Posterior cingulate gyrus (tissue), 11 donors: ENCODE measurements at places on chromosomes 4 and X.

DNA sequence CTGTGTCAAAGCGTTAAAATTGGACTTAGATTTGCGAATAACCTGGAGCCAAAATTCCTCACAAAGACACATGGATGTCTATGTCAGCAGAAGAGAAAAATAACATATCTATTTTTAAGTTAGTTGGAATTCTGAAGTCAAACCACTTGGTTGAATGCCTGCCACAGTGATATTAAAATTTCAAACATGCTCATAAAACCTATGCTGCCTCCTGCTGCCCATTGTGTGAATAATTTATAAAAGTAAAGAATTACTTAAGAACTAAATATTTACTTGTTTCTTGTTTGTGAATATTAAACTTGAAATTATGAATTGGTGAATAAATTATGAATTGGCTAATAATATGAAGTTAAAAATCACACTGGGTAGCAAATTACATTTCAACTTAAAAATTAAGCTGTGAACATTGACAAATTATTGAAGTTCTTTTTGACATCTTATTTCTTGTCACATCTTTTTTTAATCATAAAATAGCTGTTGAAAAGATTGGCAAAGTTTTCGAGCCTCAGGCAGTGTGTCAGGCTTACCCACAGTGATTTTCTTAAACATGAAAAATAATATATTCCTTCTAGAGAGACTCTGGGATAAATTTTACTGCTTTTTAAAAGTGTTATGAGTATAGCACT, 35.4 kb downstream of the FABP2 start:
- no peak for DNase-seq

GRCh38 chr4:98845960-98846359, 83.0 kb downstream of the EIF4E start:
- no peak for DNase-seq

DNA sequence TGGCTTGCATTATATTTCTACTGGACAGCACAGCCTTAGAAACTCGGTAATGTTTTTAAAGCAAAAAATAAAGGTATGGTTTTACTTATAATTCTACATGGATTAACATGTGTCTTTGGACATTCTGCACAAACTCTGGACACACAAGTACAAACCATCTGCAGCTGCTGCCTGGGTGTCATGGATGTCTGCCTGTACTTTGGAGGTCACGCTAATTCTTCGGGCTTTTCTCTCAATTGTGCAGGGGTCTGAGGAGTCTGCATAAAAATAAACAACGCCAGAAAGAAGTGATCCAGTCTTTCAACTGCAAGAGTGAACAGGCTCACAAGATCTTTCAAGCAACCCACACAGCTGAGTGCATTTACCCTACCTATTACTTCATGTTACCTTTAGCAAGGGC, 55.2 kb downstream of the TAB3 start:
- DNase-seq = no peak

DNA sequence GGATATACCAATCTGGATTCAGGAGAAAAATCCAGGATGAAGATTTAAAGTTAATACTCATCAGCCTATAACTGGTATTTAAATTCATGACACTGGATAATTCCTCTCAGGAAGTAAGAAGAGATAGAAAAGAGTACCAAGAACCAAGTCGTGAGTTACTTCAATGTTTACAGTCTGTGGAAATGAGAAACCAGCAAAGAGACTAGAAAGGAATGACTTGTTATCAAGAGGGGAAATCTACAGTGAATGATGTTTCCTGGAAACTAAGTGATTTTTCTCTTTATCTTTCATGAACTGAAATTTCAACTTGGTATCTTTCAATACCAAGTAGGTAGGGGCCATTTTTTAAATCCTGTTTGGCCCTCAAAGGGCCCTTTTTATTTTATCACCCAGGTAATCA, 217.9 kb upstream of the AFF2 start:
- no peak for DNase-seq

- no peak for DNase-seq
These were observed 43.8 kb downstream of the PDS5A start for GRCh38 chr4:39933671-39934590.

DNA sequence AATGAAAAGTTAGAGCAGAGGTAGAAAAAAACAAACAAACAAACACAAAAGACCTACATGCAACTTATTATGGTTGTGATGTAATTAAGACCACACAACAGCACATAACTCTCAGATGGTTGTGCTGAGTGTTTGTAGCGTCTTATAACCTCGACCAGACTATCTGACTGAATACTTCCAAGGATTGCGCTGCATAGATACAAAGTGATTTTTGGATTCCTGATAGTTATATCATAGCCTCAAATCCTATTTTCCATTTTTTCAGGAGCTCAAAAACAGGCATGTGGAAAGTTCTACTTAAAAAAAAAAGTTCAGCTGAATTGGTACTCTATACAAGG, 236.1 kb downstream of the SPRY1 start:
- no peak for DNase-seq

DNA sequence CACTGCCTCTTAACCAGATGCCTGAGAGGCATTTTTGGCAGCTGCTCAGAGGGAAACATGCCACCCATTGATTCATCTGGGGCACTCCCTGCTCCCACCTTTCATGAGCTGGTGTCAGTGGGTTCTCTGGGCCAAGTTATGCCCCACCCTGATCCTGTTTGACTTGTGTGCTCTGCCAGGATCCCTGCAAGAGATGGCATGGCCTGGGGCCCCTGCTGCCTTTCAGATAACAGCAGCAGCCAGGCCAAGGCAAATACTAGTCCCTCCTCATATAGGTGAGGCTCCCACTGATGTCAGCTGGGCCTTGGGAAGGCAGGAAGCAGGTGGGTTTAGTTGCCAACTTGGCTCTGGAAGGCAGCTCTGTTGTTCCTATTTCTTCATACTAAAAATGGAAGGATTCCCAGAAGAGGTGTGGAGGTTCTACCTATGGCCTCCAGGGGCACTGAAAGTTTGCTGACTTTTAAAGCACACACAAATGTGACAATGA, 192.9 kb upstream of the RBPJ start:
- no peak for DNase-seq

GRCh38 chr4:150117094-150117493, 38.8 kb downstream of the DCLK2 start:
- DNase-seq = peak; percentile 80

DNA sequence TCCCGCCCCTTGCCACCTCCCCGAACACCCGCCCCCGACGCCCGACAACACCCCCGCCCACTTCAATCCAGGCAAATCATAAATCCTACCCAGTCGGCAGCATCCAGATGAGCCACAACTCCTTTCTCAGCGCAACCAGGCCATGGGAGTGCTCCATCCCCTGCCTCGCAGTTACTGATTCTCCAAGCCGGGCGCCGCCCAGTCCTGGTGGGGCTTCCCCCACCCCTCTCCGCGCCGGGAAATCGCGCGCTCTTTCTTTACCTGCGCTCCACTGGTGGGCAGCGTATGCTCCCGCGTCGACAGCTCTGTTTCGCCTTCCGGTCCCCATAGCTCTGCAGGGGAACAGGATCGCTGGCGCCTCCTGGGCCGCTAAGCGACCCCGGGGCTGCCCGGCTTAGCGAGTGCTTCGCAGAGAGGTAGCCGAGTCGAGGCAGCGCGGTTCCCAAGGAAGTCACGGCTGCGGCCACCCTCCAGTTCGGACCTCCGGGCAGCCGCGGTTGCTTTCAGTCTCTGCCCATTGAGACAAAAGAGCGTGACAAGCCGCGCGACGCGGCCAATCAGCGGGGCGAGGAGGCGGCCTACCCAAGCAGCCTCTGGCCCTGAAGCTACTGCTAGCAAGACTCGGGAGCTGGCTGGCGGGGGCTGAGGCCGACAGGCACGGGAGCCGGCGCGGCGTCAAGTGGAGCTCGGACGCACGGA, 43.7 kb upstream of the TMSB15B start:
- DNase-seq = peak; percentile 37

DNA sequence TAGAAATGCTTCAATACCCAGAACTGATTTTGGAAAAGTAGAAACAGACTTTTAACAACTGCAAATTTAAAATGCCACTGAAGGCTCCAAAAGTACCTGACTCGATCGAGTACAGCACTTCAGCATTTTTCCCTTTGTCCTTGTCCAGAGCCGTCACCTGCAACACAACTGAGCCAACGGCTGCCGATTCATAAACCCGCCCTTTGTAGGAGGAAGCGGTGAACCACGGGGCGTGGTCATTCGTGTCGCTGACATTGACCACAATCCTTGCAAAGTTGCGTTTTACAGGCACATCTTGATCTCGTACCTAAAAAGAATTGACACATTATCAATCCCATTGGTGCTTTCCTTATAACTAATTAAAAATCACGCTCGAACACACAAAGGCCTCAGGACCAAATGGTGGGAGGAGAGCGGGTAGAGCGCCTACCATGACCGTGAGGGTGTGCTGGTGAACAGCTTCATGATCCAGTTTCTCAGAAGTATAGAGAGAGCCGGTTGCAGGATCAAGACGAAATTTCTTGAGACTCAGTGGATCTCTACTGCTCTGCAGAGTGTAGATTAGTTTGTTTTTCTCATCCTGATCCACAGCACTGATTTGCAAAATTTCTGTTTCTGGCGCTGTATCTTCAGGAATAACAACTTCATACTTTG, 72.8 kb upstream of the MTNR1A start:
- DNase-seq = no peak

- DNase-seq = no peak
These were observed 686.0 kb downstream of the PDHA2 start for GRCh38 chr4:96525898-96526297.

- no peak for DNase-seq
These were observed 35.8 kb upstream of the DYNLT3 start for GRCh38 chrX:37883196-37883595.

GRCh38 chrX:38634665-38635064, 73.3 kb downstream of the TSPAN7 start:
- DNase-seq = no peak

DNA sequence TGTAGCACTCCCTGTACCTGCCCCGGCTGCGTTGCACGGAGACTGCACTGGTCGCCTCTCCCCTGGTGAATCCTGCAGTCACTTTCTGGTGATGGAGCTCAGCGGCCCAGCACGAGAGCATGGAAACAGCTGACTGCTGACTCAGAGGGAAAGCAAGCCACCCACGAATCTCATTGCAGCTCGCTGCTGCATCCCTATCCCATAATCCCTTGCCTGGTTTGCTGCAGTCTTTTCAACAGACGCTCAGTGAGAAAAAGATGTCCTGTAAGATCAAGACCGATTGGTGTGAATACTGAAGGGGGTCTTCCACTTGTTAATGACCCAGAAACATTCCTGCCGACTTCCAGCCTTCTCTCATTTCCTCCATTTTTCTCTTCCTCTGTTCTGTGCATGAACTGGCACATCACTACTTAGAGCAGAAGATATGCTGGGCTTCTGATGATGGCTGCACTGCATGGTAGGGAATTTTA, 52.9 kb downstream of the TRIM2 start:
- peak; percentile 64 for DNase-seq

DNA sequence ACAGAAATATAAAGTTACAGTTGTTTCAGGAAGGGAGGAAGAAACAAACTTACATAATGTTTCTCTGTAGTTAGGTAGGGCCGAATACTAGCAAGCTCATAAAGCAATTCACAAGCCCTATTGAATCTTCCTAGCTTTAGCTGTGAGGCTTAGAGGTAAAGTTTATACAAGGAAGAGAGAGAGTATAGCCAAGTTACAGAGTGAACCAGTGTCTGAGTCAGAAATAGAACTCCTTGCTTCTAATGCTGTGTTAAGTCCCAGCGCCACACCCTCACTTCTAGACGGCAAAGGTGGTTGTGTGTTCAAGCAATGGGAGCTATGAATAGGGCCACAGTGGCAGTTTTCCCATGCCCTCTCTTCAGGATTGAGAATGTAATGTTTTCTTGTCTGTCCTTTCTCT, 6.1 kb downstream of the LPAR4 start:
- DNase-seq = no peak

GRCh38 chrX:22958250-22958649, 41.5 kb upstream of the DDX53 start:
- DNase-seq = no peak

GRCh38 chr4:127449449-127449848, 183.3 kb upstream of the INTU start:
- DNase-seq = no peak

DNA sequence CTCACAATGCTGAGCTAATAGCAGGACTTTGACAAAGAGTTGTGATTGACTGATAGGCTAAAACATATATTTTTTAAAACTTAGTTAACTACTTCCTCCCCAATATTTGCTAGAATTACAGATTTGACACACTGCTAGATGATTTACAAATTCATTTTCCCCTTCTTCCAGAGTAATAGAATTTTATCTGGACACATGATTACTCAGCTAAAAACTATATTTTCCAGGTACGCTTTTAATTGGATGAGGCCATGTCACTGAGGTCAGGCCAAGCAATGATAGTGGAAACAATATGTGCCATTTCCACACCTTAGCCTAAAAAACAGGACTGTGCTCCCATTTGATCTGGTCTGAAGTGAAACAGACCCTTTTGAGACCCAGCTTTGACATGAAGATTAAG, 193.3 kb upstream of the PGRMC2 start:
- no peak for DNase-seq

DNA sequence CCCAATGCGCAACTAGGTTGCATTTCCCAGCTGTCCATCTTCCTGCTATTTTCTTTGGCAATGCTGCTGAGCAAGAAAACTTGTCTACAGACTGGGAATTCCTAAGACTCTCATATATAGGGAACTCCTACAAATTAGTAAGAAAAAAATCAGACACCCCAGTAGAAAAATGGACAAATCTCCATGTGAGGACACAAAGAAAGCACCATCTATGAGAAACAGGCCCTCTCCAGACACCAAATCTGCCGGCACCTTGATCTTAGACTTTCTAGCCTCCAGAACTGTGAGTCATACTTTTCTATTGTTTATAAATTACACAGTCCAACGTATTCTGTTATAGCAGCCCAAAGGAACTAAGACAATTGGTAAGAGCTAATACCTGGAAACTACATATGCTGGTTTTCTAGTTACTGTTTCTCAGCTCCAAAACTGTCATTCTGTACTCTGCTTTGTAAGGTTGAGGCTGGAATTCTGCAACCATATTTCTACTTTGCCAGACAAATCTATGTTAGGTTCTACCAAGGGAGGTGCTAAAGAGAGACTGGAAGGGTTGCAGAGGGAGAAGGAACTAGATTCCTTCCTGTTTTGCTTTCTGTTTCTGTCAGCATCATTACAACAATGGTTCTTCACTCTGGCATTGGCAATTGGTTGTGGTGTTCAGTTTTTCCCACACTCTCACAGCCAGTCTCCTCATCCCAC, 35.7 kb upstream of the FAM241A start:
- no peak for DNase-seq

- DNase-seq = no peak
These were observed 555 bp upstream of the SPP1 start for GRCh38 chr4:87974856-87975462.

GRCh38 chrX:131827935-131828334, 195.2 kb upstream of the STK26 start:
- DNase-seq = no peak

- peak; percentile 6 for DNase-seq
These were observed 11.0 kb downstream of the ARHGAP36 start for GRCh38 chrX:131068945-131069719.

- no peak for DNase-seq
These were observed 51.2 kb downstream of the LGI2 start for GRCh38 chr4:24979554-24979953.

DNA sequence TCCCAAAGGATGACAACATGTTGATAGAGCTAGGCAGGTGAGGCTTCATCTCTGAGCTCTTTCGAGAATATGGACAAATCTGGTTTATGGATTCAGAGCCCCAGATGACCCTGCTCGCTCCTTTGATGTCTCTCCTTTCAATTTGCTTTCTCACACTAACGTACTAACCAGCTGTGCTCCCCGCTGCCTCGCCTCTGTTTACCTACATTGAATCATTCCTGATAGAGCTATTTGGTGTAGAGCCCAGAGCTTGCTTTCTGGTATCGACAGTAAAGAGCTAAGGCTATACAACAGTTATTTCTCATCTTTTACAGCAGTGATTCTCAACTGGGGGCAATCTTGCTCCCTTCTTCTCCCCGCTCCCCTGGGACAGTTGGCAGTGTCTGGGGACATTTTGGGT, 8.9 kb upstream of the PHKA2 start:
- no peak for DNase-seq
